ENCODE measurements at places on chromosomes 5 and 9.

DNA sequence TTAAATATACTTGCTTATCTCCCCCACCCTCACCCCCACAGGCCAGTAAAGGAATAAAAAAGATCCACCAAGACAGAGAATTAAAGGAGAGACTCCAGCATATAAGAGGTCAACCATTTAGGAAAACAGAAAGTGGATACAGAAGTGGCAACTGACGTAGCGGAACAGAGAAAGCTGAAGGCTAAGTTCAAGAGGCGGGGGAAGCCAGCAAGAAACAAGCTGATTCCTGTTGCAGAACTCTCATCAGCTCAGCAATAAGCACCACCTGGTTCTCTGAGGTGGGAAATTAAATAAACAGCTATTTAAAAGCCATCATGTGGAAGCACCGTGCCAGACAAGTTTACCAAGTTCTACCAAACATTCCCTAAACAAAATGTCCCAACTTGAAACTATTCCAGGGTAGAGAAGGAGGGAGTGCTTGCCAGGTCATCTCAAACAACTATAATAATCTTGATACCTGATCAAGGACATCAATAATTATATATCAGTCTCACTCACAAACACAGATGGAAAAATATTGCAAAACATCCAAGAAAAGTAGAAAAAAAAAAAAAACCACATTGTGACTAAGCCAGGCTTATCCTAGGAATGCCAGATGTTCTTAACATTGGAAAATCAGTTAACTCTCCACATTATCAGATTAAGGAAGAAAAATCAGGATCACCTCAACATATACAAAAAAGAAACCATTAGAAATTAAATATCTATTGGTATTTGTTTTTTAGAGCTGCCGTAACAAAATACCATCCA is 7.3 kb upstream of the ARL15 start:
- no peak overlapping the region for H3K27ac ChIP-seq
- H3K4me1 ChIP-seq, result no peaks in the 10 kb centered on the region
- H3K36me3 ChIP-seq, result no peaks in the 10 kb centered on the region
- no peak overlapping the region for H3K4me3 ChIP-seq
- H3K27me3 ChIP-seq, result no peaks in the 10 kb centered on the region

GRCh38 chr5:94355811-94356210 is 262.6 kb downstream of the KIAA0825 start:
- H3K36me3 ChIP-seq, result no peaks in the 10 kb centered on the region
- H3K4me1 ChIP-seq, result no peaks in the 10 kb centered on the region
- no peak overlapping the region for H3K4me3 ChIP-seq
- H3K27ac ChIP-seq, result no peak overlapping the region
- no peaks in the 10 kb centered on the region for H3K27me3 ChIP-seq

- no peak overlapping the region for H3K27ac ChIP-seq
- H3K36me3 ChIP-seq, result no peaks in the 10 kb centered on the region
- H3K4me3 ChIP-seq, result no peak overlapping the region
- DNase-seq, result no peak
Measured at GRCh38 chr5:80568251-80568650, 1.8 kb downstream of the ANKRD34B start.

DNA sequence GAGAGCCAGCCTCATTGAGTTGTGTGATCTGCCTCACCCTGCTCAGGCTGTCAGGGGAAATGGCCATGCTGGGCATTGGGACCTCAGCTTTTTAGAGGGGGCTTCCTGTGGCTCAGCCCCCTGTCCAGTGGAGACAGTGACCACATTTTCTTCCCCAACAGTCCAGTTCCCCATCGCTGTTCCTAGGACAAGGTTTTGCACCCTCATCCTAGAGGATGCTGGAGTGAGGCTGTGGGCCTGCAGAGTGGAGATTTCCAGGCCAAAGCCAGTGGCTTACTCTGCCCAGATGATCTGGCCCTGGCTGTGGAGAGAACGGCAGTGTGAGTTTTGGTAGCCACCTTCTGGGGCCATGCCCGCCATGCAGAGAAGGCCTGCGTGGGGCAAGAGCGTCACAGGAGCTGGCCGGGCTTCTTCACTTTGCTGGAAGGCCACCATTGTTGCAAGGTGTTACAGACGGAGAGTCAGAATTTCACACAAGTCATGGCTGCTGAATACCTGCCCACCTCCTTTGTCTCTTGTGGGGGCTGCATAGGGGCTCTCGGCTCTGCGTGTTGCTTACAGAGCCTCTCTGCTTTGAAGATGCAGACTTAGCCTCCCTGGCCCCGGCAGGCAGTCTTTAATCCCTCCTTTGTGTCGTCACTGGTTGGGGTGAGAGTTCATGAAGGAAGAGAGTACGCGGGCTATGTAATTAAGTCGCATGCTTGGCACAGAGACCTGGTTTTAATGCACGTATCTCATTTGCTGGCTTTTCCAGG is 35.2 kb upstream of the PITX1 start:
- H3K27me3 ChIP-seq, result peaks cover 5% of the 10 kb centered on the region
- H3K36me3 ChIP-seq, result no peaks in the 10 kb centered on the region
- no peaks in the 10 kb centered on the region for H3K4me1 ChIP-seq
- no peak for DNase-seq

GRCh38 chr5:7850395-7851239 is at the start of gene CFAP90:
CFAP90 (minus strand) TSS chr5:7851133; CDS start chr5:7851021, 112 bp downstream.
- DNase-seq, result peak; percentile 52
- no peaks in the 10 kb centered on the region for H3K36me3 ChIP-seq
- peaks cover 35% of the 10 kb centered on the region for H3K27me3 ChIP-seq

GRCh38 chr9:135500525-135501260 is at the start of gene MRPS2:
MRPS2 (plus strand) TSS chr9:135500682; CDS start chr9:135500711, 29 bp downstream.
- H3K27ac ChIP-seq, result peak within 1 kb of the TSS; percentile 54
- peak; percentile 87 for DNase-seq
- H3K27me3 ChIP-seq, result peaks cover 3% of the 10 kb centered on the region
- peak within 1 kb of the TSS; percentile 88 for H3K4me3 ChIP-seq
- peaks cover 31% of the 10 kb centered on the region for H3K4me1 ChIP-seq
- H3K36me3 ChIP-seq, result peaks cover 22% of the 10 kb centered on the region

DNA sequence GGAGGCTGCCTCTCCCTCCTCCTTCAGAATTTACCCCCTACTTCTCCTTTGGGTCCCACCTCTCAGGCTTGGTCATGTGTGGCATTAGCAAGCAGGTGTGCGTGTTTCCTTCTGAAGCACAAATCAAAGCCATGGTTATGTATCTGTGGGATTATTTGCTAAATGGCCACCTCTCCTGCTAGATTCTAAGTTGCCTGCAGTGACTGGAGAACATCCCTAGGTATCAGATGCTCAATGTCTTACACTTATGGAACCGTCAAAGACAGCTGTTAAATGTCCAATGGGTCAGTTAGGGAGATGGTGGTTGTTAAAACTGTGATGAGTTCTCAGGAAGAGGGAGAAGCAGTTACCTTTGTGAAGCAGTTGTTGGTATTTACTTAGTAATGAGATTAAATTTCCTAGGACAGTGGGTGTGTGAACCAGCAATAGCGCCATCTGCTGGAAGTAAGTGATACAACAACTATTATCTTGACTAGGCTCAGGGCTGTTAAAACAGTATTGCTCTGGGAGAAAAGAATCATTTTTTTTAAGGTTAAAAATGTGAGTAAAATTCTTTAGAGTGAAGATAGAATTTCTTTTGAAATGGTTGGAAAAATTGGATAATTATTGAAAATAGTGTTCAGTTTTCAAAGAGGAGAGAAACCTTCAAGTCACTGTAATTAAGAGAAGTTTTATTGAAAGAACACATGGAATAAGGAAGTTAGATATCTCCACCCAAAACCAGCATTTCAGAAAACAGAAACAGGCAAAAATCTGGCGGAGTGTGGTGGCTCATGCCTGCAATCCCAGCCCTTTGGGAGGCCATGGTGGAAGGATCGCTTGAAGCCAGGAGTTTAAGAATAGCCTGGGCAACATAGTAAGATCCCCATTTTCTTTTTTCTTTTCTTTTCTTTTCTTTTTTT is 71.3 kb downstream of the TMC1 start:
- H3K4me1 ChIP-seq, result no peaks in the 10 kb centered on the region
- peak; percentile 75 for DNase-seq

DNA sequence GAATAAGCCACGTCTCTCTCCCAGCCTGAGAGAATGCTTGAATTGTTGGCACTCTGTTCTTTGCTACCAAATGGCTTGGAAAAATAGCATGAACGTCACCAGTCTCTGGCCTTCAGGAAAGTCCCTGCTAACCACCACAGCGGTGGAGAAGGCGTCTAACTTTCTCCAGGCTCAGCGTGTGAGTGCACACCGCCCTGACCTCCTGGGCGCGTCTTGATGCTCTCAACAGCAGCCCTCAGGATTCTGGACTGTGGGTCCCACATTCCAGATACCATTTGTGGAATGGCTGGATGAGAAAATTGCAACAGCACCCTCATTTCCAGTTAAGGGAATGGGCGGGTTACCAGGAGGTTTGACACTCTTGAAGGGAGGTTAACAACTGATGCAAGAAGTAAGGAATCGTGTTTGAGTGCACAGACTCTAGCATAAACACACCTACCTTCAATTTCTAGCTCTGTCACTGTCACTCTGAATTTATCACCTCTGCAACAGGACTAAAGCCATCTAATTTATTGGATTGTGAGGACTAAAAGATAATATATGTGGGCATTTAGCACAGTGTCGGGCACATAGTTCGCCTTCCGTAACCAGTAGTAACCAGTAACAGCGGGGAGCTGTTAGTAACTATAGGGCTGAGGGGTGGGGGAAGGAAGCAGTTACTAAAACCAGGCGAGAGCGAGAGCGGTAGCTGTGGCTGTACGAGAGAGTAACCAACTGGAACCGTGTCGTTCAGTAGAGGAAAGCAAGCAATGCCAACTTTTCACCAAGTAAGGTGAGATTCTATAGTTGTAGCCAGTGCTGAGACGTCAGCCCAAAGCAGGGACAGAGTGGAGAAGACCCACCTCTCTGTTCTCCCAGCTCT is 807 bp upstream of the PLGRKT start:
- H3K4me1 ChIP-seq, result peaks cover 16% of the 10 kb centered on the region
- H3K36me3 ChIP-seq, result peaks cover 6% of the 10 kb centered on the region
- no peaks in the 10 kb centered on the region for H3K27me3 ChIP-seq
- H3K27ac ChIP-seq, result peak overlapping the region; percentile 89

DNA sequence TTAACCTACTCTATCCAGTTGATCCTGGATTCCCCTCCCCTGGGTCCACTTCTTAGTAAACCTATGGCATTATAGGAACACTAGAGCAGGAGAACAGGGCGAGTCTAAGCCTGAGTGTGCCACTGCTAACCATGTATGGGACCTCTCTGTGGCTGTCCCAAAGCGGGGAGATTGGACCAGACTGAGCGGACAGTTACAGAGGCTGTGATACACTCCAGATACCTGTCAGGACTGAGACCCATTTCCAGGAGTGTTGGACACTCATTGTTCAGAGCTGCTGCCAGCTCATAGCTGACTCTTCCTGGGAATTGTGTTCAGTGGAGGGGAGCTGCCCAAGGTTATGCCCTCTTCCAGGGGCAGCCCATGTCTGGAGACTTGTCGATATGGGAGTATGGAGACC is 11.9 kb upstream of the LTC4S start:
- DNase-seq, result no peak
- peaks cover 10% of the 10 kb centered on the region for H3K36me3 ChIP-seq
- no peaks in the 10 kb centered on the region for H3K27me3 ChIP-seq

DNA sequence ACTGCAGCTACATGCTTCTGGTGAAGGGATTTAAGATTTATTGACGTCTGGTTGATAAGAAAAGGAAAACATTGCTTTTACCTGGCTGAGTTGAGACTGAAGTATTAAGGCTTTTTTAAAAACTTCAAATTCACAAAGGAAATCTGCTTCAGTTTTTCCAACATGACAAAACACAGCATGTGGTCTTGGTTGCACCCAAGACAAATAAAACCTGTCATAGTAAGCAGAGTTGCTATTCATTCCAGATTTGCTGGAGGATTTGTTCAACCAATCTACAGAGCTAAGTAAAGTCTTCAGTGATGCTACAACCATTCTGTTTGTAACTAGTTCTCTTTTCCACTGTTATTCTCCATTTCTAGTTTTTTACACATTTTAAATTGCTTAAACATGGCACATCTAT is 11.3 kb downstream of the C5orf63 start:
- peaks cover 15% of the 10 kb centered on the region for H3K36me3 ChIP-seq
- H3K4me3 ChIP-seq, result no peak overlapping the region
- no peak for DNase-seq
- no peak overlapping the region for H3K27ac ChIP-seq

DNA sequence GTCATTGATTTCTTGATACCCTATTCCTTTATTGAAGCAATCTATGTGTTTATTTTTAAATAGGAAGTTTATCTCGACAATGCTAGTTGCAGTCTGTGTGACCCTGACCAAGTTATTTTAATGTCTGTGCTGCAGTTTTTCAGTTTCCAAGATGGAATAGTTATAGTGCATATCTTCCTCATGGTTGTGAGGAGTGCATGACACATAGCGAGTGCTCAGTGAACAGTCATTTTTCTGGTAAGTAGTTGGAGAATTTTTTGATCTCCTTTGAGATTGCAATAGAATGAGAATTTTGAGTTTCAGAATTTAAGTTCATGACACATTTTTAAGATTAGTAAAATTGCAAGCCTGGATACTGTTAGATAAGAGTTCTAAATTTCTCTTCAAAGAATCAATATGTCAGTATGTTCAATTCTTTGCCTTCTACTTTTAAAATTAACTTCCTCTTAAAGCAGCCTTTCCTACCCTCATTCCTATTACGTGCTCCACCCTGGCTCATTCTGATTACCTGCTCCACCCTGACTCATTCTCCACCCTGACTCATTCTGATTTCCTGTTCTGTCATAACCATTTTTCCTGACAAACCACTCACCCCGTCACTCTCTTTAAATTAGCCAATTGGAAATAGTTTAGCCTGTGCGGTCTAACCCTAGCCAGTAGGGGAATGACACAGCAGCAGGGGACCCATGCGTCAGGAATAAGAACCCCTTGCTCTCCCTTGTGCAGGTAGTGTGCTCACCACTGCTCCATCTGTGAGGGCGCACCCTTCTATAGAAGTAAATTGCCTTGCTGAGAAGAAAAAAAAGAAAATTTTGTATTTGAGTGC is 30.7 kb downstream of the SPIN1 start:
- DNase-seq, result peak; percentile 40
- no peaks in the 10 kb centered on the region for H3K27me3 ChIP-seq

- no peaks in the 10 kb centered on the region for H3K27me3 ChIP-seq
- no peak overlapping the region for H3K27ac ChIP-seq
- DNase-seq, result no peak
- no peak overlapping the region for H3K4me3 ChIP-seq
- H3K36me3 ChIP-seq, result no peaks in the 10 kb centered on the region
- H3K4me1 ChIP-seq, result no peaks in the 10 kb centered on the region
Measured at GRCh38 chr5:164832516-164832915, 1327.1 kb downstream of the MAT2B start.

GRCh38 chr5:140794595-140795258 is at the start of gene PCDHA2:
PCDHA2 (plus strand) TSS chr5:140794852.
- H3K36me3 ChIP-seq, result no peaks in the 10 kb centered on the region
- DNase-seq, result no peak
- H3K4me1 ChIP-seq, result no peaks in the 10 kb centered on the region
- H3K27me3 ChIP-seq, result peaks cover 3% of the 10 kb centered on the region

DNA sequence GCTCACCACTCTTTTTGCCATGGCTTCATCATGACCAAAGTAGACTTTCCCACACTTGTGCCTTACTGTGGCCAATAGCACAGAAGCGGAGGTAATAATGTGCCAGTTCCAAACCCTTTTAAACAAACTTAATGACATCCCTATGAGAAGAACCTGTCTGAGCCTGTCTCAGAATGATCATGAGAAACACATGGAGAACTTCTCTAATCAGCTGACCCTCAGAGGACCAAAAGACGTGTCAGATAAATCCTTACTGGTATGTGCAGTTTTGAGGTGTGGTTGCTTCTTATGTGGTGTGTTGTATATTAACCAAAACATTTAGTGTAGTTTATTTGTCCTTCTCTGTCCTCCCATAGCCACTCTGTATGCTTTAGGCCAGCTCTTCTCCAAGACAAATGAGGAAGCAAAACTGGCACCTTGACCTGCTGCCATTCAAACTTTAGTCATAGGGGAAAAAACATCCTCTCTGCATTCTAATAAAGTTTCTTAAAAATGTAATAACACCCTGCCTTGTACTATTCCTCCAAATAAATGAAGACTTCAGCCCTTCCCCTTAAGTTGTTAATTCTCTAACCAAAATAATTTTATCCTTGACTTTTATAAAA is 168.9 kb downstream of the MUSK start:
- H3K4me1 ChIP-seq, result no peaks in the 10 kb centered on the region
- H3K4me3 ChIP-seq, result no peak overlapping the region
- no peaks in the 10 kb centered on the region for H3K36me3 ChIP-seq
- no peaks in the 10 kb centered on the region for H3K27me3 ChIP-seq
- no peak for DNase-seq

Data from common myeloid progenitor, CD34-positive (primary cell).